NCI-H187 (cell line): ENCODE measurements at places on chromosomes 4 and X.

GRCh38 chrX:16924631-16925480 lies 21.6 kb upstream of the REPS2 start:
- no peak for DNase-seq

- DNase-seq, result no peak
Observed at GRCh38 chrX:45358392-45358791, 157.7 kb upstream of the DIPK2B start.

DNA sequence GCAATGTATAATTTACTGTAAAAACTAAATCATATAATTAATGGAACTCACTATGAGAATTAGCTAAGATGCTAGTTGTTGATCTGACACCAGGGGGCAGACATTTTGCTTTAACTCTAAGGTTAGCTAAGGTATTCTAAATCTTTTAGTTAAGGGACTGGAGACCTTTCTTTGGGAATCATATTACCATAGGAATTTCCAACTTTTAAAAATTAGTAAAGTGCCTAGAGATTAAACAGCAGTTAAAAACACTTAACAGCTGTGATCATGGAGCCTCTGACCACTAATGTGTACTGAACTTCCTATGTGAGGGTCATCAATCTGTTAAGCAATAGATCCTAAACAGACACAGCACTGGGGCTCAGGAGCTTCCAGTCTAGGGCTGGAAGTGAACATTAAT lies 226.6 kb downstream of the NSUN7 start:
- peak; percentile 14 for DNase-seq

DNA sequence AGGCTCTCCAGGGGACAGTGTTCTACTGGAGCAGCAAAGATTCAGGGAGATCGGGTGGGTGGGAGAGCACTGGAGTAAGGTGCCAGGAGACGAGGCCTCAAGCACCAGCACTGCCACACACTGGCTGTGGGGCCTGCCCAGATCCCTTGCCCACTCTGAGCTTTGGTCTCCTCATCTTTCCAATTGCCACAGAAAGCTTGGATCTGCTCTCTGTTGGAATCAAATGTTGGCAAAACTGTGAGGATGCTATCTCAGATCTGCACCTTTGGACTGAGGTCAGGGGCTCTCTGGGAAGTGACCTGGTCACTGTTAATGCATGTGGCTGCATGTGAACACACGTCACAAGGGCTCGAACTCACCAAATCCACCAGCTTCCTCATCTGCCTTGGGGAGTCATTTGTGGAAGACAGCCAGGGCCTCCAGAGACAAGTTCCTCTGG lies 1.3 kb downstream of the RIPPLY1 start:
- DNase-seq, result no peak

DNA sequence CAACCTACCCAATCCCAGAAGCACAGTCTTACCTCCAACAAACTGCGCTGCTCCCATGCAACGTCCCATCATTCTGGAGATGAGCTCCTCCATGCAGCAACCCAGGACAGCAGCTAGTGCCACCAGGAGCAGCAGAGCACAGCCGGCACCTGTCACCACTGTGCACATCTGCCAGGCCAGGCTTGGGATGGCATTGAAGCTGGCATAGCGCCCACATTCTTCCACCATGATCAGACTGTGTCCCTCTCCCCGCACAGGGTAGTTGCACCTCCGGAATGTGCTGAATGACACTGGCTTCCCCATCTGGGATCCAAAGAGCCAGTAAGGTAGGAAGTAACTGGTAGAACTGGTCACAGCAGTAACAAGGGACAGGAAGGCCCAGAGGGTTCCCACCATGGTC lies 8.8 kb downstream of the LHFPL1 start:
- DNase-seq, result no peak

GRCh38 chr4:84927428-84927827 lies 39.1 kb downstream of the WDFY3 start:
- DNase-seq, result no peak
